ENCODE measurements at places on chromosomes 7 and 10.

DNA sequence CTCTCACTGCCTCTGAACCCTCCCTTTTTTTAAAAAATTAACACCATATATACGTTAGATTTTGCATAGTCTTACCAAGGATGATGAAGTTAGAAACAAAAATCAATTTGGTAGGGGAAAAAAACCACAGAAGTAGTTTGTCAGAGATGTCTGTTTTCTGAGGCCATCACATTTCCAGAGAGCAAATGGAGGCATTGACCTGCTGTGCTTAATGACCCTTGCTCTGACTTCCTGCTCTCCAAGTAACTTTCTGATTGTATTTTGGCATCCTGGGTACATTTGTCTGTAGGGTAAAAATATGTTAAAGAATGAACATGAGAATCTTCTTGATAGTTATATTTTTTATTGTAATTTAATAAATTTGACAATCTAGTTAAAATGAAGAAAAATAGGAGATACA lies 140.2 kb downstream of the LCOR start:
- no peak for DNase-seq

GRCh38 chr7:18573410-18574234 lies 78.1 kb downstream of the HDAC9 start:
- peak; percentile 40 for DNase-seq

GRCh38 chr7:66815951-66816350 lies 75.4 kb downstream of the RABGEF1 start:
- no peak for DNase-seq

GRCh38 chr7:67267914-67268313 lies 271.3 kb downstream of the TYW1 start:
- DNase-seq: no peak

DNA sequence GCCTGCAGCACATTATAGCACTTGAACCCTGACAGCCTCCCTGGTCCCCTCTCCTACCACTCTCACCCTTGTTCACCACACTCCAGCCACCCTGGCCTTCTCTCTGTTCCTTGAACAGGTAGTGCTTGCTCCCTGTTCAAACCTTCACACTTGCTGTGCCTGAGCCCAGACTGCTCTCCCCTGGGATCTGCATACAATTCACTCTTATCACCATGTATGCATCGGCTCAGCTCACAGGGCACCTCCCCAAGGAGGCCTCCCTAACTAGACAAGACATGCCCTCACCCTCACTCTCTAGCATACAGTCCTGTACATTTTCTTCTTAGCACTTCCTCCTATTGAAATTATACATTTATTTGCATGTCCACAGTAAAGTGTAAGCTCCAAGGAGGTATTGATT lies 59.3 kb downstream of the FAM13C start:
- DNase-seq: no peak

DNA sequence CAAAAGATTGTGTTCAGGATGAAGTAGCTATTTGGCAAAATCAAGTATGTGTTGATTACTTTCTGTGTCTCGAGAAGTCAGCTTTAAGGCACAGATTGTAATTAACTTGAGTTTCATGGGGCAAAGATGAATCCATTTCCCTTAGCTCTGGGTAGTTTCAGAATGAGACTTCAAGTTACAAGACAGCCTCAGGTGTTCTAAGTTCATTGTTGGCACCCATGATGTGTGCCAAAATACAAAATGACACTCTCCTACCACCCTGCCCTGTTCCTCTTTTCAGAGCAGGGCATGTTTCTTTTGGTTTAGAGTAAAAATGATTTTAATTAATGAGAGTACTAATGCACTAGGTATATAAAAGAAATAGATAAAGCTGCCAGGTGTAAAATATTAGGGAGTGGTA lies 797.6 kb upstream of the POT1 start:
- DNase-seq: no peak

GRCh38 chr7:55475855-55476803 lies 96.2 kb downstream of the VOPP1 start:
- no peak for DNase-seq

DNA sequence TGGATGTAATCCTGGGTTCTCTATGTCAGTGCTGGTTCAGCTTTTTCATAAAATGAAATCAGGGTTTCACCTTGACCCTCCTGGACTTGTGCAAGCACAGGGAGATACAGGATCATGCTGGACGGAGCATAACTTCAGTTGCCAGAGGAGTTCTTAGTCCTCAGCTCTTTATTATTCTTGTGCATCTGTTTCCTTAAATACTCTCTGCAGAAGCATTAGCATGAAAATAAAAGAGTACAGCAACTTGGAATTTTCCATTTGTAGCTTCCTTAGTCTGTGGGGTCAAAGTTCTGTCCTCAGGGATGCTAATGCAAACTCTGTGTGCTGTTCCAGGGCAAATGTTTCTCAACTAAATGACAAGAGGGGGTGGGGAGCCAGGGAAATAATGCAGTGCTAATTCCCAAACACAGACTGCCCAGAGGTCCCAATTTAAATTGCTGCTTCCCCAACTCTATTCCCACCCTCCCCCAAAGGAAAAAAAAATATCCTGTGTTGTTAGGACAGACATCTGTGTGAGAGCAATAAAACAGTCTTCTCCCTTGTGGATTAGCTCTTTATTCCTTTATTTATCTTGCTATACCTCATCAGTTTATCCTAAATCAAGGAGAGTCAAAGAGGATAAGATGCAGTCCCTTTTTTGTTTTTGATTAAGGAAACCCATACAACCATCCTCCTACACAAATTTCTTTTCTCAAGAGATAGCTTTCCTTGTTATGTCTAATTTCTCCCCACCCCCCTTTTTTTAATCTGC lies 905.0 kb downstream of the LRMDA start:
- no peak for DNase-seq

- DNase-seq: no peak
Observed at GRCh38 chr10:132329565-132330485, 2.2 kb upstream of the LRRC27 start.

DNA sequence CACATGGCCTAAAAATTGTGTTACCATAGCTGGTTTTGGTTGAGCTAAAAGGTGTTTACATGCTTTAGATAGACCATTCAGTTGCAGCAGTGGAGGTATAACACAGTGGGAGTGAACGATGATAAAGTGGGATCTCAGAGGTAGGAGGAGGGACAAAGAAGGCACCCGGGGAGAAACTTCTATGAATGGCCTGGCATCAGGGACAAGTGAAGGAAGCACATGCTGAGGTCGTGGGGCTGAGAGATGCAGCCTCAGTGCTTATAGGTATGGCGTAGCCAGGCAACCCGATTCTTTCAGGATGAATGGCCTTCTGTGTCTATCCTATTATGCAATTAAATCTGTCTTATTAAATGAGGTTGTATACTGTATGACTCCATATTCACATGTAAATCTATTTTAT lies 3.9 kb upstream of the CDK6 start:
- DNase-seq: no peak

GRCh38 chr7:106614751-106615150 lies 46.2 kb downstream of the CCDC71L start:
- DNase-seq: no peak

GRCh38 chr7:15648461-15648961 lies 38.0 kb downstream of the MEOX2 start:
- no peak for DNase-seq

- DNase-seq: no peak
Observed at GRCh38 chr10:29643771-29644501, 9.2 kb upstream of the SVIL start.

DNA sequence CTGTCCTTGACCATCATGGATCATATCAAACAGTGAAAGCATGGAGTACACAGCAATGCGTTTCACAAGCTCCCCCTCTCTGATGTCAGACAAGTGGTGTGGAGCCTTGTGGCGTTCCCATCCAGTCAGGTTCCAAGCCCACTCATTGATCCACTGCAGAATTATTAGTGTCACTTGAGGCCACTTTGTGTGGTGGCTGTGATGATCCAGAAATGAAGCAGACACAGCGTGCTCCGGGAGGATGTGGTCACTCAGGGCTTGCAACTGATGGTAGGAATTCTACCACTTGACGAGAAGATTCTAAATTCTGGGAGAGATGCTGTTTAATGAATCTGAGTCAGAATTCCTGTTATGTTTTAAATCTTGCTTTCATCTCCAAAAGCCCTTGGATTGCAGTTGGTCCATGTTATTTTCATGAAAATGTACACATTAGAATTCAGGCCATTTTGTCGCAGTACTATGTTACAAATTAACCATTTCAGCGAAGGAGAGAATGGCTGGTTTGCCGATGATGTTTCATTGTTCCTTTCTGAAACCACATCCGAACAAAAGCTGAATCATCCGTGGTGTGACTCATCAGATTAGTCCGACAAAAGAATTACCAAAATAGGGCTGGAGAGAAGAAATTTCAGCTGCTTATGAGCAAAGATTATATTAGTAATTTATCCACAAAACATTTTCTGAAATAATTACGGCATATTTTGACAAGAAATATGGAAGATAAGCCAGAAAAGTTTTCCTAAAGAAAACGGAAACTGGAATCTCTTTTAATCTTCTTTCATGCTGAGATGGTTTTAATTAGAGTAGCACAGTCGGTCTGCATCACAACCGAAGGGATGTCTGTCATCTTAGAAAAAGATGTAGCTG lies 48.1 kb downstream of the INSYN2A start:
- no peak for DNase-seq

- no peak for DNase-seq
Observed at GRCh38 chr7:30363778-30364563, 79.6 kb downstream of the ZNRF2 start.

DNA sequence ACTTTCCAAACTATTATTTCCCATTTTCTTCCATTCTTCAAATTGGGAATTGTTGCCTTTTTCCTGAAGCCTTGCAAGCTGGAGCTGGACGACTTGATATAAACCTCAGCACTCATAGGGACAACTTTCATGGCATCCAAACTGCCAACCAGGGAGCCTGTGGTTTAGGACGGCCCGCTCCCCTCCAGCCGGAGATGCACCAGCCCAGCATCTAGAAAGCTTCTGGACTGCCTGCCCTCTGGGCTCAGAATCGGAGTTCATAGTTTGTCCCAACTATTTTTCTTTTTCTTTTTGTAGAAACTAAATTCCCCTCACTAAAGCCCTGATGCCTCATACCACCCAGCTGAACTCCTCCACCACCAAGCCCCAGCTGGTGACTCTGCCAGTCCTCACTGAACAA lies 200.3 kb downstream of the DNAJB6 start:
- DNase-seq: no peak
